ENCODE measurements at places on chromosomes 5 and 9.
A peak's percentile ranks its signal among the peaks of the same experiment; 100 is the strongest.

DNA sequence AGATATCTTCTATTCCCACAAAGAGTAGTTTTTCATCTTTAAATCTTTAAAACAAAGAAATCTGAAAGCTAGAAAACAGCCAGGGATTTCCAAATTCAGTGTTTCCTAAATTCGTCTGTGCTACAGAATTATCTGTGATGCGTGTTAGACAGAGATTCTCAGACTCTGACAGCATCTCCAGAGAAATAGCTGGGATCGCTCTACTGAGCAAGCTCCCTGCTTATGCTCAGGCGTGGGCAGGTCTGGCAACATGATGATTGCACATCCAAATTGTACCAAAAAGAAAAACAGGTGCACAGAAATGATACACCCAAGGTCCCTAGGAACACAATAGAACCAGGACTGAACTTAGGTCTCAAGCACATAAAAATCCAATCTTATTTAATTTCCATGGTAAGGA is 22.8 kb upstream of the CRHBP start:
- no peak for DNase-seq

DNA sequence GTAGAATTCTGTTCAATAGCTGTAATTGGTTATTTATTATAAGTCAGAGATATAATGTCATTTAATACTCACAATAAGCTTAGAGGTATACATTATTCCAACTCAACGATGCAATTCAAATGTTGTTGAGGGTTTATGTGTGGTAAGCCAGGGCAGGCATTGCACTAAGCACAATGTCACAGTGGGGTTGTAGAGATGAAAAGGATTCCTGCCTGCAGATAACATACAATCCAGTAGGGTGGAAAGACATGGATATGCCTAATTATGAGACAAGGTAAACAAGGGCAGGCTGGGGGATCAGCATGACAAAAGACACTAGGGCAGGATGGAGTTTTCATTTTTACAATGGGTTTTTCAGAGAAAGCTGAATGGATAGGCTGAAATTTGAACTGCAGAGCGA is 98.7 kb upstream of the PALM2AKAP2 start:
- DNase-seq, result no peak

DNA sequence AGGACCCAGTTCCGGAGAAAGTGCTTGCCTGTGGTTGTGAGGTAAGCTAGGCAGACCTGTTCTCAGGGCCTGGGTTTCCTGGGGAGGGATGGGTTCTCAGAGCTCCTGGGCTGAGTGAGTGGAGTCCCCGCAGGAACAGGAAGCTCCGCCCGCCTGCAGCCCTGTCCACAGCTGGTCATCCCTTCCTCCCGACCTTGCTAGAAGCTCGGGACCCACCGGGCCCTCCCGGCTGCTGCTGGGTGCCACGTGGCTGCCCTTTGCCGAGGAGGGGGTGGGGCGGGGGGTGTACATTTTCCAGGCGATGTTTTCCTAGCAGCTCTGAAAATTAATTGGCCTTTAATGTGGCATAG is 198.1 kb downstream of the C9orf50 start:
- no peak for DNase-seq

- no peak for DNase-seq
Observed at GRCh38 chr5:82358457-82358856, 80.3 kb upstream of the RPS23 start.

GRCh38 chr9:137632230-137633161 is 13.7 kb downstream of the EHMT1 start:
- no peak for DNase-seq

- no peak for DNase-seq
Observed at GRCh38 chr9:128627127-128627715, 29.4 kb downstream of the DYNC2I2 start.

- DNase-seq, result peak; percentile 53
Observed at GRCh38 chr5:172115541-172115982, 72.5 kb downstream of the STK10 start.

DNA sequence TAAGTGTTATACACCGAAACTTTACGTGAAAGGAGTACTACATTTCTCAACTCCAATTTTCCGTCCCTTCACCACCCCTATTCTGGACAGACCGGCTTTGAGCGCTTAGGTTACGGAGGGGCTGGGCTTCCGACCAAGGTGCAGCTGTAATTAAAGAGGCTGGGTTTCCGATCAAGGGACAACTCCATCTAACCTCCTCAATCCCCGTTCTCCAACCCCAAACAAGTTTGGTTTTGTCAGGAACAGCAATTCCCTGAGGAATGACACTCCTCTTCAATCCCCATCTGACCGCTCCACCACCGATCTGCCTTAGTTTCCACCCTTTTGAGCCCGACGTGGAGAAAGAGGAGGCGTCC is 577 bp downstream of the TUT7 start:
- peak; percentile 25 for DNase-seq

- no peak for DNase-seq
Observed at GRCh38 chr5:128252756-128253155, 169.2 kb downstream of the SLC12A2 start.

DNA sequence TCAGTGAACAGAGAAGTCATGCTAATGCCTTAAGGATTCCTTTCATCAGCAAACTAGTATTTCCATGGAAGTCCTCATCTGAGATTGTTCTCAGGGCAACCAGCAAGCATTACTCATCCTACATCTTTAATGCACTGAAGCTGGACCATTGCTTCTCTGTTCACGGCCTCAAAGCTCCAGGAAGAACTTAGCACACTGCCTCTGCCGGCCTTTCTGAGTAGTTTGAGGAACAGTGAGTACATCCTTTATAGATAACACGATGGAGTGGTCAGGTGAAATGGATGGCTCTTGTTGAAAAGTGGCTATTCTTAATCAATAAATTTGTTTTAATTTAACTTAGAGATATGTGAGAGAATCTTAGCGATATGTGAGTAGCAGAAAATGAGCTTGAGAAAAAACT is 35.8 kb downstream of the MEGF10 start:
- DNase-seq, result no peak

DNA sequence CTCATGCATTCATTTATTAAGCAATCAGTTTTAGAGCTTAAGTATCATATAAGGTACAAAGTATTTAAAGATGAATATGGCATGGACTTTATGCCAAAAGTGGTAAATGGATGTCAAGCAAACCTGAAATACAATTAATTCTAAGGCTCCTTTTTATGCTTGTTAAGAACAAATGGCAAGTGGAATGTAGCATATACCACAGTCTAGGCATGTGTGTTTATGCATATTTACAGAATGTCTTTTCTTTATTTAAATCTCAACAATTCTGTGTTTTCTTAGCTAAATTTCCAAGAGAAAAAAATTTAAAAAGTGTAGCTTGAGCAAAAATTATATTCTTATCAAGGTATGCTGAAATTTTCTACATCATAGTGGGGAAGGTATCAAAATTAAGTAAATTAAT is 39.8 kb downstream of the MPDZ start:
- DNase-seq, result no peak

GRCh38 chr9:27528886-27529315 is 713 bp downstream of the MOB3B start:
- DNase-seq, result peak; percentile 27

DNA sequence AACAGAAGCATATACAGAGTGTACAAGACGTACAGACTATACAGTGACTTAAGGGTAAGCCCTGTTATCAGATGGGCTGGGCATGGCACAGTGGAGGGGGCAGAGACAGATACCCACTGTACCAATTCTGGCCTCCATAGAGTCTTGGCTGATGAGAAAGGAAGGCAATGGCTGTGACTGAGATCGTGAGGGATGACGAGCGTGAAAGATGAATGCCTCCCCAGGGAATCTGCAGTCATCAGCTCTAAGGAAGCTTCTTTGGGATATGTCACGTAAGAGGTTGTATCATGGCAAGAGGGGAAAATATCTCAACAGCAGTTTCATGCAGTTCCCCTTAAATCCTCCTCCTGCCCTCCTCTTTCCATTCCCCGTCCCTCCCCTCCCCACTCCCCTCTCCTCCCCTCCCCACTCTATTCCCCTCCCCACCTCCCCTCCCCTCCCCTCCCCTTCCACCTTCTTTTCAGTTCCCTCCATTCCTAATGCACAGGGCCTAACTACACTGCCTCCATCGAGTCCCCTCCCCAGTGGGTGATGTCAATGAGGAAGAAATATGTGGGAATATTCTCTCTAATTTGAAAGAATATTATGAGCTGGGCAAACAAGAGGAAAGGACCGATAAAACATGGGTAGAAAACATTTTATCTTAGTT is 226.4 kb upstream of the DAP start:
- DNase-seq, result no peak

GRCh38 chr5:75584641-75585040 is 26.6 kb upstream of the ANKDD1B start:
- no peak for DNase-seq

- DNase-seq, result no peak
Observed at GRCh38 chr9:69157751-69158466, 16.2 kb upstream of the TJP2 start.

- DNase-seq, result peak; percentile 63
Observed at GRCh38 chr5:138032028-138032571, 779 bp downstream of the FAM13B start.

- peak; percentile 41 for DNase-seq
Observed at GRCh38 chr5:95731571-95732554, 727 bp downstream of the RHOBTB3 start.

DNA sequence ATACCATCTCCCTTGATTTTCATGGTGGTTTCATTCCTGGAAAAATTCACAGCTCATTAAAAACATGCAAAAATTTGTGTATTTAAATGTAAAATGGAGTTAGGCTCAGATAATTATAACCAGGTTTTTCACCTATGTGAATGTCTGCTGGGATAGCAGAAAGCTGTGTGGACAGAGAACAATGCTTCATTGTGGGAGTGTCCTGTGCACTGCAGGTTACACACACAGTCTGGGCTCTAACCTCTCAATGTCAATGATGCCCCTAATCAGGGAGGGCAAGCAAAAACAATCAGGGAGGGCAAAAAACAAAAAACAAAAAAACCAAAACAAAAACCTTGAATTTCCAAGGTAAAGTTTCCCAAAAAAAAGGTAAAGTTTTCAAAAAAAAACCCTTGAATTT is 158.9 kb upstream of the KLF9 start:
- DNase-seq, result no peak

DNA sequence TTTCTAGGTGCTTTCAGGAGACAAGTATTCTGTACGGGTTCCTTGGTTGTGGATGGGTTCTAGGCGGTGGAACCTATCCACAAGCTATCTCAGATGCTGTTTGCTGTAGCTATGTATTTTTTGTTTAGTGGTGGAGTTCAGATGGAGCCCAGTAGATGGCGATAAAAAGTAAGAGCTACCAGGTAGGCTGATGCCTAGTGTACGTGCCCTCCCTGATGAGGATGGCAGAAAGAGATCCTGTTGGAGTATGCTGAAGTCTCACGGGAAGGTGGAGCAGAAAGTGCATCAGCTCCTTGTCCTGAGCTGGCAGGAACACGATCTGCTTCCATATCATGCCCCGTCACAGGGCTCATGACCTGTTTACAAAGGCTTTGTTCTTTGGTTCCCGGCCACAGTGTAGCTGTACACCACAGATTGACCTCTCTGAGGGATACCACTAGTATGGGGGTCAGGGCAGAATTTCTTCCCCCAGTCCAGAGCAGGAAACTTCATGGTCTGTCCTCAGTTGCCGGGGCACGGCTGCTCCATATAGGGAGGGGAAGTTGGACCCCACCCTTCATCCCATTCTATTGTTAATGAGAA is 12.6 kb upstream of the UGT3A2 start:
- DNase-seq, result peak; percentile 50

- peak; percentile 68 for DNase-seq
Observed at GRCh38 chr5:139394123-139394653, 716 bp downstream of the PROB1 start.

DNA sequence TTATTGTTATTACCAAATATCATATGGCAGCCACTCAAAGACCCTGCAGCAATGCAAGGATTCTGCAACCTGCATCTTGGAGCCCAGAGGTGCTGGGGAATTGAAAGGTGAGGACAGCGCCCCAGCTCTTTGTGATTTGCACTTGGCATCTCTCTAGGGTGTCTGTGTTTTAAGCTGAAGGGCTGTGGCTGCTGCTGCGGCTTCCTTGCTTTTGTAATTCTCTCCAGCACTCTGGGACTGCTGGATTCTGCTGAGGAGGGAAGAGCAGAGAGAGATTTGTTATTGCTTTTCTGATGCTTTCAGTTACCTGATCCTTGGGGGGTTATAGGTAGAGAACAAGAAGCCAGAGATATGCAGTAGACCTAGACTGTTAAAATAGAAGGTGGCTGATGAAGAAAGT is 562.4 kb downstream of the EBF1 start:
- DNase-seq, result no peak

GRCh38 chr5:107381189-107381856 is 289.4 kb downstream of the EFNA5 start:
- DNase-seq, result no peak

DNA sequence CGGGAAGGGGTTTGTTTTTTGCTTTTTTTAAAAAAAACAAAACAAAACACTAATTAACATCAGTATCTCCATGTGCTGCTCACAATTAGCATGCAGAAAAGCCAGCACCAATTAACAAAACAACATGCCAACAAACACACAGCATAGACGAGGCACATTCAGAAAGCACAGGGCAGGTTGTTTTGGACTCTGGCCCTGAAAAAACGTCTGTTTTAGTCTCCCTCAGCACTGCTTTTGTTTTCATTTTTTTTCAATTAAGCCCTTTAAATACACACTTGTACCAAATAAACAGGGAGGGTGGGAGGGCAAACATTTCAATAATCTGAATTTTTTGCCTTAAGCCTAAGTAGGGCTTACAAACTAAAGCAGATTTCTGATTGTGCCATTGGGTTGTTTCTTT is 309.6 kb downstream of the DTWD2 start:
- no peak for DNase-seq

DNA sequence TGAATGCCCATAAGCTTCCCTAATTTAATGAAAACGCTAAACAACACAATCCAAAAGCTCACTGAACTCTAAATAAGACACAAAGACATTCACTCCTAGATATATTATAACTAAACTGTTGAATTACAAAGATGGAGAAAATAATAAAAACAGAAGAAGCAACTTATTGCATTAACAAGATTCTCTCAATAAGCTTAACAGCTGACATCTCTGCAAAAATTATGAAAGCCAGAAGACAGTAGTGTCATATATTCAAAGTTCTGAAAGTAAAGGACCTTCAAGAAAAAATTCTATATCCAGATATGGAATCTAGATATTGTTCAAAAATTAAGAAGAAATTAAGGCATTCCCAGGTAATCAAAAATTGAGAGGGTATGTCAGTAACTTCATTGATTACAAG is 957.8 kb upstream of the TYRP1 start:
- DNase-seq, result no peak

GRCh38 chr9:109143881-109144562 is 23.0 kb downstream of the FRRS1L start:
- peak; percentile 36 for DNase-seq

DNA sequence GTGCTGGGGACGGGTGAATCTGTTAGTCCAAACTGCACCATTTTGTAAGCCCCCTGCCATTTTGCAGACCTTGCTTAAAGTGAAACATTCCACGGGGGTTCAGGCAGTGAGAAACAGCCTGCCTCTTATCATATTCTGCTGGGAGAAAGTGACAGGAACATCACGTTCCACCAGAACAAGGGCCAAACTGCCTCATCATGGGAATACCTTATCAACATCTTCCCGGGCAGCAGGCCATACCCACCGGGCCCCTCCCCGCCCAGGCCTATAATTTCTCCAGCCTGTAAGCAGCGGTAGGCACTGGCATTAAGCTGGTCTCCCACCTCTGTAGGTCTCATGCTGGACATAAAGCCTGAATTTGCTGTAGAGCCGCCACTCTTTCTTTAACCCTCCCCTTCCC is 1.5 kb upstream of the CFAP77 start:
- no peak for DNase-seq
